ENCODE measurements at places on chromosomes 6 and 20.
A peak's percentile ranks its signal among the peaks of the same experiment; 100 is the strongest.

GRCh38 chr6:44001318-44002066 is 125.8 kb downstream of the MRPL14 start:
- DNase-seq: peak; percentile 28

- peak; percentile 88 for DNase-seq
These were observed 31.7 kb upstream of the TBPL1 start for GRCh38 chr6:133921249-133921859.

- no peak for DNase-seq
These were observed 274.5 kb upstream of the NRSN1 start for GRCh38 chr6:23851522-23851921.

DNA sequence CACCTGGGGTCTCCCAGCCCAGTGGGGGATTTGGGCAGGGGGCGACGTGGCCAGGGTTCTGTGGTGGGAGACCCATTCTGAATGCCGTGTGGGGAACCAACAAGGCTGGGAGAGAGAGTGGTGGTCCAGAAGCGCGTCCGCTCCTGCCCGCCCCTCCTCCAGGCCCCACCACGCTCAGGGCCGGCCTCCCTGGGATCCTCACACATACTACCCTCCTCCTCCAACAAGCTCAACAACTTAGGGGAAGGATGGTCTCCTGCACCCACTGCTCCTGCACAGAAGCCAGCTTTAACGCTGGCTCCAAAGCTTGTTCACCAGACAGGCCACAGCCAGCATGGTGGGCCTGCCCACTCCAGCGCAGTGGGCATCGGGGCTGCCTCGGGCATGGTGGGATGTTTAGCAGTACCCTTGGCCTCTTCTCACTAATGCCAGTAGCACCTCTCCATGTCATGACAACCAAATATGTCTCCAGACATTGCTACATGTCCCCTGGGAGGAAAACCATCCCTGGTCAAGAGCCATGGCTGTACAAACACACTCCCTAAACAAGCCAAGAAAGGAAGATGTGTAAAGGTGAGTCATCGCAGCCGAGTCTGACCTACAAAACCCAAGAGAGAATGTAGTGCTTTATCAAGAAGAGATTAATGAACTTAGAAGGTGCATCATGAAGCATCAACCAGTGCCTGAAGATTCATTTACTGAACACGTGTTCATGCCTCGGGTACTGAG is 75.7 kb downstream of the BMP7 start:
- peak; percentile 5 for DNase-seq

DNA sequence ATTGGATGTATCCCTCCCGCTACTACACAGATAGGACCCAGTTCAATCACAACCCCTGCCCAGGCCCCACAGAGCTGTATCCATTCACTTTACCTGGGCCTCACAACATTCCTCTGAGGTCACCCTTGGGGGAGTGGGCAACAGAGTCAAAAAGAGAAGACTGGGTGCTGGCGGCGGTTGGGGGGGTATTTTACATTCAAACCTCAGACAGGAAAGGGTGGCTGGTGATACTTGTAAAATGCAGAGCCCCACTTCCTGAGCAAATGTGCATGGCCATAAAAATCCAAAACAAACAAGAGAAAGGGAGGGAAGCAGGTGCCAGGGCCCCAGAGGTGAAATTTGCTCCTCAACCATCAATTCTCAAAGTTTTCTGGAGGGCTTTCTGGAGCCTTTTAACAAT is 3.5 kb downstream of the LRFN2 start:
- DNase-seq: no peak

- DNase-seq: peak; percentile 1
These were observed 457.9 kb upstream of the PTCHD4 start for GRCh38 chr6:48568856-48569255.

DNA sequence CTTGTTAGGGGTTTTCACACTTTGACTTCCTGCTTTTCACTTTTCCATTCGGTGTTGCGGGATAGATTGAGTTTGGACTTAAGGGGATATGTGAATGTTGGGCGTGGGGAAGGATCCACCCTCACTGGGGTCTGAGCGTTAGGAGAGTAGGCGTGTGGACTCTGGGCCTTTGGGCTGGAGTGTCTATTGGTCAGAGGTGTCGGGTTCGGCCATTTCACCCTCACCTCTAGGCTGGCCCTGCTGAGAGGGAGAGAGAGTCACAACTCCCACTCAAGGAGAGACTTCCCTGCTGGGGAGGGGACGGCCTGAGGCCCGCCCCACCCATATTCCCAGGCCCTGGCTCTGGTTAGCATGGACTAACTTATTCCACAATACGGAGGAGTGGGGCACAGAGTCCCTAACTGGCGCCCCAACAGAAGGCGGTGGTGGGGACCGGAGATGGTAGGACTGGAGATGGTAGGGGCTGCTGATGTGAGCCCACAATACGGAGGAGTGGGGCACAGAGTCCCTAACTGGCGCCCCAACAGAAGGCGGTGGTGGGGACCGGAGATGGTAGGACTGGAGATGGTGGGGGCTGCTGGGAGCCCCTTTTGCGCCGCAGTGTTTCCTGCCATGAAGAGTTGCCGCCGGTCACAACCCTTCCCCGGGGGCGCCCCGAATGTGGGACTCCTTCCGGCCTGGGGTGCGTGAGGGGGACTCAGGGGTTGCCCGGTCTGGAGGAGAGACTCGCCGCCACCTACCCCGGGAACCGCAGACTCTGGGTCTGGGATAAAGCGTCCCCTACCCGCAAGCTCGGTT is 1.4 kb upstream of the PTPRA start:
- no peak for DNase-seq

DNA sequence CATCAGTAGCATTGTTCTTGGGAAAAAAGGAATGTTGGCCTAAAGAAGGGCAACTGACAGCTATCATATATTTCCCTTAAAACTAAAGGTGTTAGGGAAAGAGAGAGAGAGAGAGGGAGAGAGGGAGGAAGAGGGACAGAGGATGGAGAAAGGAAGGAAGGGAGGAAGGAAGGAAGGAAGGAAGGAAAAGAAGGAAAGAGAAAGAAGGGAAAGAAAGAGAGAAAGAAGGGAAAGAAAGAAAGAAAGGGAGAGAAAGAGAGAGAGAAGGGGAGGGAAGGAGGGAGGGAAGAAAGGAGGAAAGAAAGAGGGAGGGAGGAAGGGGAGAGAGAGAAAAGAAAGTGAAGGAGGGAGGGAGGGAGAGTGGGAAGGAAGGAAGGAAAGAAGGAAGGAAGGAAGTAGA is 37.7 kb upstream of the ADGRF5 start:
- no peak for DNase-seq

DNA sequence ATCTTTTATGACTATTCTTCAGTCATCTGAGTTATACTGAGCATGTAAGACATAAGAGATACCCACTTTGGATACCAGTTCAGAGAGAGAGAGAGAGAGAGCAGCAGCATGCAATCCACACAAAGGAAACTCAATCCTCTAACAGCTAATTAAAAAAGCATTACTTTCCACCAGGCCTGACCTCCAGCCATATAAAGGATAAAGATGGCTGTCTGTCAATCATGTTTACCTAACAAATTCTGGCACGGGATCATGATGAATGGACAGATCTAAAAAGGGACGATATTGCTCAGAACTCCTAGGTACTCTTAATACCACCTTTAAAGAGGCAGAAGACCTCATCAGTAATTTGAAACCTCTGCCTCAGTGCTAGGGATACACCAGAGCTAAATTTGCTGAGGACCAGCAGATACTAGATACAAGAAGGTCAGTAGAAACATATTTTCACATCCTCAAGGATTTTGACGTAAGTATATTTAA is 159.2 kb downstream of the RPS12 start:
- no peak for DNase-seq

DNA sequence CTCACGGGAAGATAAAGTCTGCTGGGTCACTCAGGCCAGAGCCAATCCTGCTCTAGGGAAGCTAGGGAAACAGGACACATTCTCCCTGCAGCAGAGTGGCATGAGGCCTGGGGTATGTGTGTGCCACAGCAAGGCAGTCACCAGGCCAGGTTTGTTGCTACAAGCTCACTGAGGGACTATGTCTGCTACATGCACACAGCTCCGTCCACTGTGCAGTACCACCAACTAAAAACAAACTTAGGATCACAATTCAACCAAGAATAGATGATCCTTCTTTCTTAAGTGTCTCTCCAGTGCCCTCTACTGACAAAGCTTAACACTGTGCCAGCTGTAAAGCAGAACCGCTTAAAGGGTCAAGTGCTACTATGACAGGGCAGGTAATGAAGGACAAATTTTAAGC is 192.5 kb downstream of the PTPRK start:
- peak; percentile 47 for DNase-seq

- DNase-seq: no peak
These were observed 22.2 kb upstream of the SNRPB2 start for GRCh38 chr20:16707674-16708073.

DNA sequence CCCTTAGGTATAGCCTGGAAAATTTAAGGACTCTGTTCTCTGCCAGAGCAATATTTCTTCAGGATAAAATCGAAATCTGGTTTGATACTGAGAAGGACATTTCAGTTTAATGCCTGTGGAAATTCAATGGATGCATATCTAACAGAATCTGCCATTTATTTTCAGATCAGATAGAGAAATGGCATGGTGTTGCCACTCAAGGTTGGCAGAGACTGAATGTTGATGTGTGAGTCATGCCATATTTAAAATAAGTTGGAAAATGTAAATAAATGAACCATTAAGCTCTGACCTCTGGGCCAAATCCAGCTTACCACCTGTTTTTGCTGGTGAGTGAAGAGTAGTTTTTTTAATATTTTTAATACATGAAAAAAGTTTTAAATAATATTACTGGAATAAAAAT is 594.6 kb downstream of the DOK5 start:
- DNase-seq: no peak

- DNase-seq: no peak
These were observed 157.6 kb upstream of the KCNQ5 start for GRCh38 chr6:72464246-72464645.

GRCh38 chr6:36928547-36928918 is 26.0 kb upstream of the PI16 start:
- DNase-seq: no peak

DNA sequence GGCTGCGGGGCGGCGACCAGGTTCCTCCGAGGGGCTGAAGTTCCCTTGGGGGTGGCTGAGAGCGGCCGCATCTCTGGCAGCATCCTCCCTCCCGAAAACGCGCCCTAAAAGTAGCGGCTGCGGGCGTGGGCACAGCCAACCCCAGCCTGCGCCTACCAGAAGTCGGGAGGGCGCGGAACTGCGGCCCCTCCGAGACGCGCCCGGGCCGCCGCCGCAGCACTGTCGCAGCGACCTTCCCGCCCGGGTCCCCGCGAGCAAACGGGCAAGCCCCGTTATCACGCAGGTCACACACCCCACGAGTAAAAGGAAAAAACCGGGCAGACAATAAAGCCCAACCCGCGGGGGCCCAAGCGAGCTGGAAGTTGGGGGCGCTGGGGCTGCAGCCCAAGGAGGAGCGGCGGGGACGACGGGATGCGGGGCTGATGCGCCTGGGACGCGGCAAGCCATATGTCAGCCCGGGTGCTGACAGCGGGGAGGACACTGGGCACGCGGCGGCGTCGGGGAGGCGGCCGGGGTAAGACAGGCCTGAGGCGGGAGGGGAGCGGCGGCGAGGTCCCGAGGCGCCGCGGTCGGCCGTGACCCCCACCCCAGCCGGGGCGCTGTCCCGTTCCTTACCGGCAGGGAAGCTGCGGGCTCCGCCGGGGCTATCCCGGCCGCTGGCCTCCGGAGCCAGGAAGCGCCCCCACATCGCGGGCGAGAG is 659 bp downstream of the CEP85L start:
- no peak for DNase-seq

- DNase-seq: no peak
These were observed 68.7 kb downstream of the TOX2 start for GRCh38 chr20:43983359-43983758.

DNA sequence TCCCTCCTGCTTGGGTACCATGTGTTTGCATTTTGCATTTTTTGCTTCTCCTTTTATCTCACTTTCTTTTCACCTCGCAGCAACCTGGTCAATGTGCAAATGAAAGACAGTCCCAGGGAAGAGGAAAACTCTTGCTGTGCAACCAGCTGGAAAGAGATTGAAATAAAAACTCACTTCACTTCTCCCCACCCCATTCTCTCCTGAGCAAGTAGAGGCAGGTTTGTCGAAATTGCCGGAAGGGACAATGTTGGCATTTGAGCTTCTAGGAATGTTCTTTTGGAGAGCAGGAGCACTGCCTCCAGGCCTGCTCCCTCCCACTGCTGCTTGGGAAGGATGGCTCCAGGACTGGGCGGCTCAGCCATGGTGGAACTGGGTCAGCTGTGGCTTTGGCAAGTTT is 30.6 kb downstream of the KCNG1 start:
- no peak for DNase-seq

- no peak for DNase-seq
These were observed 24.8 kb downstream of the MTCL3 start for GRCh38 chr6:127494240-127494767.

Measured in cardiac fibroblast (primary cell).